ENCODE measurements at places on chromosomes 7 and 10. TPM values are rescaled to one million over a fixed set of nuclear protein-coding genes. Genes with fewer than 3 reads are reported as not detected.

- no peaks in the 10 kb centered on the region for H3K27me3 ChIP-seq
- no peaks in the 10 kb centered on the region for H3K36me3 ChIP-seq
- no peak overlapping the region for H3K4me3 ChIP-seq
- H3K4me1 ChIP-seq: no peaks in the 10 kb centered on the region
Measured at GRCh38 chr10:23399701-23400144, 39.2 kb upstream of the OTUD1 start.

NKX1-2 gene
- not detected for total RNA-seq

- H3K36me3 ChIP-seq: no peaks in the 10 kb centered on the region
- no peak overlapping the region for H3K27ac ChIP-seq
- H3K27me3 ChIP-seq: no peaks in the 10 kb centered on the region
Measured at GRCh38 chr10:61669849-61670248, 7.1 kb downstream of the CABCOCO1 start.

DNA sequence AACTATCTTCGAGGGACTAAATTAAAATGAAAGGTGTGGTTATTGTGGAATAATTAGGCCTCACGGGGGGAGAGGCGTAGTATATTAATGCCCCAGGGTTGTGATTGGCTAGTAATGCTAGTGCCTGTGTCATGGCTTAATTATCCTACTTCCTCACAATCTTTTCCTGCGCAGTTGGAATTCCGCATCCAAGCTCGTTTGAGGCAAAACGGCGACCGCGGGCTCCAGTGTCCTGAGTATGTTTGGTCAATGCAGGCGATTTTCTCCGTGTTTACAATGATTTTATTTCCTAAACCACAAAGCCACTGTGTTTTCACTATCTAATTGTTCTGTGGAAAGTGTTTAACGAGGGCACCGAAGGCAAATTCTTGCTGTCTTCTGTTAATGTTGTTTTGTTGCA, 282.9 kb downstream of the CELF2 start:
- no peak overlapping the region for H3K4me3 ChIP-seq
- H3K4me1 ChIP-seq: no peaks in the 10 kb centered on the region
- H3K27ac ChIP-seq: no peak overlapping the region
- H3K27me3 ChIP-seq: no peaks in the 10 kb centered on the region
- no peak for DNase-seq

DNA sequence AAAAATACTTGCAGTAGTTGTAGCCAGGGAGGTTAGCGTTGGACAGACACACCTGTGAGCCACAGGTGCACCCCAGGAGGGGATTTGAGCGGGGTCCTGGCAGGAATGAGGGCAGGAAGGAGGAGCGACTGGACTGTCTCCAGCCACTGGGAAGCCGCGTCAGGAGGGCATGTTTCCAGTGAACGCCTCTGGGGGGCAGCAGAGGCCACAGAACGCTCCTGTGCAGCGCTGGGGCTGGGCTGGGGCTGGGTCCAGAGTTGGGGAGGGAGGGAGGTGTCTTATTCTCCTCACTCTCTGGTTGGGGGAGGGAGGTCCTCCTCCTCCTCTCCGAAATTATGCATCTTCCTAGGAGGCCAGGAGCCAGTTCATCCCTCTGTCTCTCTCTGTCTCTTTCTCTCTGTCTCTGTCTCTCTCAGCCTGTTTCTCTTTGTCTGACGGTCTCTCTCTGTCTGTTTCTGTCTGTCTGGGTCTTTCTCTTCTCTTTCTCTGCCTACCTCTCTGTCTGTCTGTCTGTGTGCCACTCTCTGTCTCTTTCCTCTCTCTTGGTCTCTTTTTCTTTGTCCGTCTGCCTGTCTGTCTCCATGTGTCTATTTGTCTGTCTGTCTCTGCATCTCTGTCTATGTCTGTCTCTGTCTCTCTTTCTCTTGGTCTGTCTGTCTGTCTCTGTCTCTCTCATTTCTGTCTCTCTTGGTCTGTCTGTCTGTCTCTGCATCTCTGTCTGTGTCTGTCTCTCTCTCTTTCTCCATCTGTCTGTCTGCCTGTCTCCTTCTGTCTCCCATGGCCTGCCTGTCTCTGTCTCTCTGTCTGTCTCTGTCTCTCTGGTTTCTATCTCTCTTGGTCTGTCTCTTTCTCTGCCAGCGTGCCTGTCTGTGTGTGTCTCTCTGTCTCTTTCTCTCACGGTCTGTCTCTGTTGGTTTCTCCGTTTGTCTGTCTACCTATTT, 9.9 kb upstream of the PSMG3 start:
- peak; percentile 75 for DNase-seq
- no peaks in the 10 kb centered on the region for H3K36me3 ChIP-seq
- no peaks in the 10 kb centered on the region for H3K4me1 ChIP-seq
- no peak overlapping the region for H3K27ac ChIP-seq

GRCh38 chr7:101617451-101618206, 11.5 kb downstream of the MYL10 start:
- no peak overlapping the region for H3K4me3 ChIP-seq
- H3K36me3 ChIP-seq: no peaks in the 10 kb centered on the region
- no peak for DNase-seq
- no peak overlapping the region for H3K27ac ChIP-seq
- no peaks in the 10 kb centered on the region for H3K27me3 ChIP-seq
- peaks cover 8% of the 10 kb centered on the region for H3K4me1 ChIP-seq
